ENCODE measurements at places on chromosomes 2 and 18.
A peak's percentile ranks its signal among the peaks of the same experiment; 100 is the strongest.

GRCh38 chr2:67561457-67561965 lies 164.4 kb downstream of the ETAA1 start:
- DNase-seq, result peak; percentile 8

- DNase-seq, result no peak
Measured at GRCh38 chr2:182248362-182248761, 178.5 kb downstream of the PDE1A start.

GRCh38 chr2:112606547-112606946 lies 22.1 kb downstream of the CHCHD5 start:
- no peak for DNase-seq

GRCh38 chr2:62217421-62217820 lies 21.5 kb downstream of the B3GNT2 start:
- no peak for DNase-seq

DNA sequence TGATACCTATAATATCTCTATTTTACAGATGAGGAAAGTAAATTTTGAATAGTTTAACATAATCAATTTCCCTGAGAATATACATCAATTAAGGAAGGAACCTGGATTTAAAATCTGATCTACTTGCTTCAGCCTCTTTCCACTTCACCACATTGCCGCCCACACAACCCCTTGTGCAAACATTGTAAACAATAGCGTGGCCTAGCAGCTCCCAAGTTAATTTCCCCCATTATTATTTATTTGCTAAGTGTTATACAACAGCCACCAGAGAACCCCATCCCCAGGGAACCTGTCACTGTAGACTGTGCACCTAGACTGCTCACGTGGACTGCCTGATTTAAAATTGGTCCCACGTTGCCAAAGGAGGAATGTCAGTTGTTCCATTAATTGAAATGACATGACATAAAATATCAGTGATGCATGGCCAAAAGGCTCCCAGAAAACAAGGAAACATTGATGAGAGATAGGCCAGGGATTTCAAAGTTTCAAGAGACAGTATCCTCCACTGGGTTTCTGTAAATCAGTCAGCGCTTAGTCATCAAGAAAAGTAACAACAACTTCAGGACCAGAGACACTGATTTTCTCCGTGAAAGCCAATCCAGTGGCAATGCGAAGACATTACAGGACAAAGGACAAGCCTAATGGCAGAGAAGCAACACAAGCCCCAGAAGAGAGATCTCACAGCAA lies 41.3 kb downstream of the SCG2 start:
- no peak for DNase-seq

- no peak for DNase-seq
Measured at GRCh38 chr18:45785134-45785533, 40.3 kb upstream of the SIGLEC15 start.

DNA sequence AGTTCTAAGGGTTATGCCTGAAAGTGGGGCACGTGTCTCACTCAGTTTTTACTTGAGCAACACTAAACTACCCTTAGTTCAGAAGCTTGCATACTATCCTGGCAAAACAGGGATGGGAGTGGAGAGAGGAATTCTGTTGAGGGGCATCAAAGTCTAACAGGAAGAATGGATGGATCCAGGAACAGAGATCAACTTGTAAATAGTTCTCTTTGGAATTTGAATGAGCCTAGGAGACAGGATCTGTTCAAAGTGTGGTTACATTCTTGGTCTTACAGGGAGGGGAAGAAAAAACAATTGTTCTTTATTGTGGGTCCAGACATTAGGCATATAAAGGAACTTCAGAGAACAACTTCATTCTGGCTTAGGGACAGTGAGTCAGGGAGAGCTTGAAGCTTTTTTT lies 560.2 kb downstream of the CNTNAP5 start:
- DNase-seq, result no peak

Data from NCI-H2029 treated with DMSO at 0.1 percent for 48 hours (cell line).